Lung microvascular endothelial cell (primary cell): ENCODE measurements at places on chromosomes 1 and 21. TPM values are rescaled to one million over a fixed set of nuclear protein-coding genes. Genes with fewer than 3 reads are reported as not detected.

DNA sequence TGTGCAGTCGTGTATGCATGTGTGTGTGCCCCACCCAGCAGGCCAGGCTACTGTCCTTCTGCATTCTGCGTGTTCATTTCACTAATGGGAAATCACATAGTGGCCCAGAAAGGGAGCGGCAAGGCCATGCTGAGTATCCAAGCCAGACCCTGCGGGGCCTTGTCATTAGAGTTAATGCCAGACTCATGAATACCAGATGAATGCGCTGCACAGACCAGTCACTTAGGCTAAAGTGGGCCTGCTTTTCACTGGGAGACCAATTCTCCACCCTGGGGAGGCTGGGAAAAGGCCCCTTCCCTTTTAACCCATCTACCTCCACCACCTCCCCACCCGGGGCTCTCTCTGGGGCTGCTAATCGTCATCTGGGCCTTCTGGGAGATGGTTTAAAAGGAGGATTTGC lies 17.0 kb upstream of the GRIK3 start:
- DNase-seq = no peak

- no peak for DNase-seq
Measured at GRCh38 chr1:247146671-247147070, 25.1 kb downstream of the ZNF124 start.

DNA sequence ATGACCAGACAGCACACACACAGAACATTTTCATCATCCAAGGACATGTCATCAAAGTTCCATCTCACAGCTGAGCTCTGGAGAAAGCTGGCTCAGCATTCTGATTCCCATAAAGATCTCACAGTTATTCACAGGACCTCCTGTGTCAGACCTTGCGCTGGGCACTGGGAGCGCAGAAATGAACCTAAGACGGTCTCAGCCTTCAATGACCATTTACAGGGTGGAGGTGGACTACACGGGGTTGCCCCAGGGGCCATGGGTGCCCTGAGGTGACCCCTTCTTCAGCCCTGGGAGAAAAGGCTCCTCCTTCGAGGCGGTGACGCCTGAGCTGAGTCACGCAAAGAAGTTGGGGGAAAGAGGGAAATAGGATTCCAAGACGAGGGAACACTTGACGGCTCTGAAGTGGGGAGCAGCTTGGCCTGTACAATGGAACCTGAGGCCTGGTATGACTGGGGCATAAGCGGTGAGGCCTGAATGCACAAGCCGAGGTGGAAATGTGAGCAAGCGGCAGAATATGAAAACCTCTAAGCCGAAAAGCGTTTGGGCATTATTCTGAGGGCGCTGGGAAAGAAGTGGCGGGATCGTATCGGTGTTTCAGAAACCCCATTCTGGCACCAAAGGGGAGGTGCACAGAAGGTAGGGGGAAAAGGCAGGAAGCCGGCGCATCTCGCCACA lies 797 bp downstream of the CC2D1B start:
- peak; percentile 41 for DNase-seq

GRCh38 chr1:76929136-76929535 lies 61.9 kb downstream of the ST6GALNAC5 start:
- no peak for DNase-seq

DNA sequence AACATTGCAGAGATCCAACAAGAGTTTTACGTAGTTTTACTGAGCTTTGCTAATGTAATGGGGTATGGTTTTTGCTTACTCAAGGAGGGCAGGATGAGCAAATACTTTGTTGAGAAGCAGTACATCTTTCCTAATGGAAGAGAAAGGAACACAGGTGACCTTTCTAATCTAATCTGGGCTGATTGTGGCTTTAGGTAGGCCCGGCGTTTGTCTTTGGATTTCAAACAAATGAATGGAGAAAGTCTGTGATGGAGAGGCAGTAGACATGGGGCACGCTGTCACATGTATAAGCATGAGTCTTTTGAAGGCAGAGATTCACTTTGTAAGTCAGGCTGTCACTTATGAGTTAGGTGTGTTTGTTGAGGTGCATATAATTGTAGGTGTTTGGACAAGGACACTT lies 1.7 kb downstream of the PLEKHM2 start:
- DNase-seq = no peak

DNA sequence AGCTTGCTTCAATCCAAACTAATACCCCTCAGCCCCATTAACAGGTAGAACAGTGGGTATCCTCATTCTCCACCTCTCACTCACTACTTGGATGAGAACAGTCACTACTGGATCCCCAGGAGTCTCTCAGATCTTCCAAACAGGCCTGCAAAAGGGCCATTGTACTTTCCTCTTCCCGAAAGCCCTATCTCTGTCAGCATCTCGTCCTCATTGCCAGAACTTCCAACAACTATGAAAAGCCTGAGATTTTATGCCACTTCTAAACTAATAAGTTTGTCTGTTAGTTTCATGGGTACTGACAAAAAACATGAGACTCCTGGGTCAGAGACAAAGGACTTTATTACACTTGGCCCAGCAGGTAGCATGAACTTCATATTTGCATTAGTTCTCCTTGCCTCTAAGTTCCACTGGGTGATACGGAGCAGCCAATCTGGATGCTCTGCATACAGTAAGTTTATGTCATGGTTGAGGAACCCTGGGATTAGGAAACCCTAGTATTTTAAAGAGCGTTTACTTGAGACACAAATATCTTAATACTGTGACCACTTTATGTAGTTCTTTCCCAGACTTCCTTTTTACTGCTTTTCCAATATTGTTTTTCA lies 38.1 kb downstream of the VANGL2 start:
- DNase-seq = no peak

DNA sequence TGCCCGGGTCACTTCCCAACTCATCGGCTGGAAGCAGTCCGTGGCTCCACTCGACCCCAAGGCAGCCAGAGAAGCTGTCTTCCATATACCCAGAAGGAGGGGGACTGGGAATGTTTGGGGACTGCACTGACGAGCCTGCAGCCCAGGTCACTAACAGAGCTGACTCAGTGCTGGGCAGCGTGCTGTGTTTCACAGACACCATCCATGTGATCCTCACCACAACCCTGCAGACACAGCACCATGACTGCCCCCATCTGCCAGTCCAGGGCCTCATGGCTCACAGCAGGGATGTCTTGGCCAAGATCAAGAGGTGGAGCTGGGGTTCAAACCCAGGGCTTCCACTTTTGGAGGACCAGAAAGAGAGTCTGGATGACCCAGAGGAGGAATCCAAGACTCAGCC lies 67.9 kb downstream of the KLHDC7A start:
- DNase-seq = no peak

DNA sequence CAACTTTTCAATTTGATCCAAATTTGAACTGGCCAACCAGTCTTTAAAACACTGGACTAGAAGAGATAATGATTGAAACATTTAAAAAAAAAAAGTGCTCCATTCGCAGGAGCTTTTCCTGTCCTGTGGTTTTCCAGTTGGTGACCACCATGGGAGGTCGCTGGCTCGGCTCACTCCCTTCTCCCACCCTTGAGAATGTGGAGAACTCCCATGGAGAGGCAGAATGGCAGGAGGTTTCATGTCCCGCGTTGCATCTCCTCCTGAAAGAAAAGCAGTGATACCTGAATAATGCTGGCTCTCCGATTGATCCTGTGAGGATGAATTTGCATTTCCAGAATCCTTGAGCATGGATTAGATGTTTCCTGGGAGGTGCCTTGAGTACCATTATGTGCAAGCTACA lies 16.5 kb upstream of the MPZL1 start:
- DNase-seq = no peak

- DNase-seq = peak; percentile 61
Measured at GRCh38 chr1:1361982-1362423, 3.6 kb upstream of the MXRA8 start.

GRCh38 chr1:11067716-11068599 lies 8.1 kb upstream of the SRM start:
- no peak for DNase-seq

GRCh38 chr1:53376742-53377437 lies 49.0 kb upstream of the LRP8 start:
- DNase-seq = no peak

DNA sequence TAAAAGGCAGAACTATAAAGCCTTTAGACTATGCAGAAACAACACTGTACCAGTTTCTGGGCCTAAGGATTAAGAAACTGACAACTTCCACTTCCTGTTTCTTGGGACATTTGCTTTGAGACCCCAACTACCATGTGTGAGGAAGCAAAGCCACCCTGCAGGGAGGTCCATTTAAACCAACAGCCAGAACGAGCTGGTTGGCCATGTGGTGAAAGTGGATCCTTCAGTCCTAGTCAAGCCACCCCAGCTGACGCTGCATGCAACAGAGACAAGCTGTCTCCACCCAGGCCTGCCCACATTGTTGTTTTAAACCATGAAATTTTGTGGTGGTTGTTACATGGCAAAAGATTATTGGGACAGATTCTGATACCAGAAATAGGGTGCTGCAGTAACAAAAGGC lies 31.8 kb upstream of the SLFNL1 start:
- DNase-seq = no peak

DNA sequence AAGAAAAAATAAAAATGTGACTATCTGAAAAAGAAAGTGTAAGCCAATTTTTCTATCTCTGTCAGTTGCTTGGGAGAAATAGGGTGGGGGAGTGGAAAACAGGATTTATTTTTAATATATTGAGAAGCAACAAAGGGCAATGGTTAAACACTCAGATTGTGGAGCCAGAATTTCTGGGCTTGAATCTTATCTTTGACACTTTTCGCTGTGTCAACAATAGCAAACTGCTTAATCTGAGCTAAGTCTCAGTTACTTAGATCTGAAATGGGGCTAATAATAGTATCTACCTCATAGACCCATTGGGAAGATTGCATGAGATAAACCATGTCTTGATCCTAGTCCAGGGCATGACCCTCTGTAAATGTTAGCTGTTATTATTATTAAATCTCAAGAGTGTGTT lies 468.1 kb downstream of the ADGRL2 start:
- no peak for DNase-seq

- DNase-seq = peak; percentile 48
Measured at GRCh38 chr1:202858331-202858730, 30.6 kb downstream of the RABIF start.

DNA sequence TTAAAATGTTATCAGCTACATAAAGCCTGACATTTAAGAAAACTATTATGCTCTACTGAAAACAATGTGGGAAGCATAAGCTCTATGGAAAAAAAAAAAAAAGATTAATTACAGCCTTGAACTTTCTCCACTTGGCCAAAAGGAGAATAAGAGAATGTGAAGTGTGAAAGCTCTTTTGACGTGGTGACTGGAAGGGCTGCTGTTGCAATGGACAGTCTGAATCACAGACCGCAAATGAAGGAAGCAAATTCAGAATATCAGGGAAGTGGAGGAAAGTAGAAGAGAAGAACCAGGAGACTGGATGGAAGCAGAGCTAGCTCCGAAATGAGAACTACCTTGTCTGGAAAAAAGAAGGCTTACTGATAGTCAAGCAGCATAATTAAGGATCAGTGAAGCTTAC lies 106.8 kb downstream of the AK5 start:
- DNase-seq = no peak

GRCh38 chr1:67264899-67265298 lies 42.8 kb upstream of the IL12RB2 start:
- peak; percentile 78 for DNase-seq

GRCh38 chr1:212301580-212301979 lies 16.4 kb downstream of the PPP2R5A start:
- no peak for DNase-seq

Gene RXRG
- total RNA-seq = not detected in 2 replicates

Gene KCNN3
- 0.87 and 0.99 TPM in 2 replicates for total RNA-seq

Gene SLAMF7
- total RNA-seq = not detected in 2 replicates

Gene COL11A1
- total RNA-seq = not detected in 2 replicates

Gene MFAP2
- 15.9 and 25.6 TPM in 2 replicates for total RNA-seq

Gene TRPM2
- total RNA-seq = 0.22 and 0.40 TPM in 2 replicates
